Mammary epithelial cell (primary cell): ENCODE measurements at places on chromosomes 4 and X. TPM values are rescaled to one million over a fixed set of nuclear protein-coding genes. Genes with fewer than 3 reads are reported as not detected.

RHOH gene
- polyA plus RNA-seq = not detected

CXXC4 gene
- polyA plus RNA-seq = not detected

PAGE2 gene
- not detected for polyA plus RNA-seq

CCNB3 gene
- 1.8 TPM for polyA plus RNA-seq

MTMR8 gene
- polyA plus RNA-seq = 0.90 TPM

SMIM43 gene
- polyA plus RNA-seq = 0.07 TPM

NSUN7 gene
- not detected for polyA plus RNA-seq

GPR173 gene
- 0.23 TPM for polyA plus RNA-seq

BTC gene
- polyA plus RNA-seq = 0.42 TPM

MAB21L2 gene
- polyA plus RNA-seq = not detected

SPANXN4 gene
- polyA plus RNA-seq = not detected

MAP7D2 gene
- 3.2 TPM for polyA plus RNA-seq

IL2RG gene
- polyA plus RNA-seq = not detected

CXorf65 gene
- polyA plus RNA-seq = not detected

ELK1 gene
- polyA plus RNA-seq = 22.6 TPM

CCDC160 gene
- not detected for polyA plus RNA-seq

PAGE5 gene
- polyA plus RNA-seq = not detected

LRAT gene
- polyA plus RNA-seq = 9.9 TPM

SLC6A14 gene
- 0.08 TPM for polyA plus RNA-seq

TMSB15A gene
- 0.83 TPM for polyA plus RNA-seq

NHS gene
- 2.2 TPM for polyA plus RNA-seq

TRIM61 gene
- polyA plus RNA-seq = not detected

DSPP gene
- polyA plus RNA-seq = not detected

HPSE gene
- 5.1 TPM for polyA plus RNA-seq

EDNRA gene
- 14.1 TPM for polyA plus RNA-seq

ADGRG4 gene
- not detected for polyA plus RNA-seq

NAA11 gene
- polyA plus RNA-seq = not detected

MRPS18C gene
- 23.3 TPM for polyA plus RNA-seq

PNMA6A gene
- 0.02 TPM for polyA plus RNA-seq

ZNF157 gene
- polyA plus RNA-seq = 0.12 TPM

MID1 gene
- polyA plus RNA-seq = 15.9 TPM

HAND2 gene
- not detected for polyA plus RNA-seq

IBSP gene
- polyA plus RNA-seq = not detected

RTL5 gene
- polyA plus RNA-seq = 0.65 TPM

C4orf54 gene
- under 0.01 TPM for polyA plus RNA-seq
